ENCODE measurements at places on chromosomes 16 and 17.

- DNase-seq, result no peak
Measured at GRCh38 chr17:67531291-67531690, 154.2 kb downstream of the PITPNC1 start.

GRCh38 chr16:50838165-50838564 is 96.3 kb downstream of the CYLD start:
- no peak for DNase-seq

- DNase-seq, result no peak
Measured at GRCh38 chr16:75486676-75487313, 8.4 kb downstream of the CHST6 start.

- DNase-seq, result no peak
Measured at GRCh38 chr17:11554542-11554941, 43.7 kb upstream of the DNAH9 start.

GRCh38 chr16:24989494-24989893 is 25.7 kb downstream of the ARHGAP17 start:
- no peak for DNase-seq

GRCh38 chr16:58265480-58266052 is 29.3 kb downstream of the PRSS54 start:
- DNase-seq, result peak; percentile 56

- no peak for DNase-seq
Measured at GRCh38 chr16:23692190-23692837, 13.6 kb downstream of the PLK1 start.

DNA sequence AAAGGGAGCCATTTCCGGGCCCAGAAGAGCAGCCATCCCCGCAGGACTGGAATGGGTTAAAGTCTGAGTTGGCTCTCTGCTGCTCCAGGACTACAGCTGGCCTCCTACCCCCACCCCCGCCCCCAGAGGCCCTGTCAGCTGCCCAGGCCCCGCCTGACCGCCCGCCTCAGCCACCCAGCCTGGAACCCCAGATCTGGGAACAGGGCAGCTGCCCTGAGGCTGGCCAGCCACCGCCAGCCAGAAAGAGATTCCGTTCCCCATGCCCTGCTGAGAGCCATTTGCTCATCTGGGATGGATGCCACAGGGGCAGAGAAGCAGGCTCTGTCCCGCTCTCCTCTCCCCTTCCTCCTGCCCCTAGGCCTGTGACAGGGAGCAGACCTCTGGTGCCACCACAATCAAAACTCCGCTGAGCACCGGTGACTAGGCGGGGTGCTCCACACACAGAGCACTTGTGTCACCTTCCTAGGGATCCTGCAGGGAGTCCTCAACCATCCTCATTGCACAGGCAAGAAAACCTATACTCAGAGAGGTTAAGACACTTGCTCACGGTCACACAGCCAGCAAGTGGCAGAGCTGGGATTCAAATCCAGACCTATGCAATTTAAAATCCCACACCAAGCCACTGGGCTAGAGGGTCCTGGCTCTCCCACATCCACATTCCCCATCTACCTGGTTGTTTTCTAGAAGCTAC is 44.1 kb downstream of the ZNF423 start:
- DNase-seq, result no peak

- no peak for DNase-seq
Measured at GRCh38 chr17:19670908-19671307, 22.4 kb downstream of the ALDH3A2 start.

- no peak for DNase-seq
Measured at GRCh38 chr17:45794840-45795239, 10.7 kb downstream of the CRHR1 start.

- no peak for DNase-seq
Measured at GRCh38 chr17:59154292-59154720, 680 bp downstream of the SKA2 start.

DNA sequence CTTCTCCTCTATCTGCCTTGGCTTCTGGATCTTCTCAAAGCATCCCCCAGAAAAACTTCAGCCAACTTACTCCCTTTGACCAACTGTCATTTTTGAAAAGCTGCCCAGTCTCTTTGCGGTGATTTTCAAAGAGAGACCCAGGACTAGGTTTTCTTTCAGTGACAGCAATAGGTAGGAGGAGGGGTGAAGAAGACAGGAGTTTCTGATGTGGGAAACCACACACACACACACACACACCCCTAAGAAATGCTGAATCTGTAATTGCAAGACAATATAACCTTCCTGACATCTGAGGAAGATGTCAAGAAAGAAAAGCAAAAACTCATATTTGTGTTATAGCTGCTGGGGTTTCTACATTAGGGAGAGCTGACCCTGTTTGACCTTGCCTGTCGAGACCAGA is 5.2 kb downstream of the FAM20A start:
- no peak for DNase-seq

- DNase-seq, result peak; percentile 78
Measured at GRCh38 chr17:80252871-80253270, 7.8 kb upstream of the RNF213 start.

DNA sequence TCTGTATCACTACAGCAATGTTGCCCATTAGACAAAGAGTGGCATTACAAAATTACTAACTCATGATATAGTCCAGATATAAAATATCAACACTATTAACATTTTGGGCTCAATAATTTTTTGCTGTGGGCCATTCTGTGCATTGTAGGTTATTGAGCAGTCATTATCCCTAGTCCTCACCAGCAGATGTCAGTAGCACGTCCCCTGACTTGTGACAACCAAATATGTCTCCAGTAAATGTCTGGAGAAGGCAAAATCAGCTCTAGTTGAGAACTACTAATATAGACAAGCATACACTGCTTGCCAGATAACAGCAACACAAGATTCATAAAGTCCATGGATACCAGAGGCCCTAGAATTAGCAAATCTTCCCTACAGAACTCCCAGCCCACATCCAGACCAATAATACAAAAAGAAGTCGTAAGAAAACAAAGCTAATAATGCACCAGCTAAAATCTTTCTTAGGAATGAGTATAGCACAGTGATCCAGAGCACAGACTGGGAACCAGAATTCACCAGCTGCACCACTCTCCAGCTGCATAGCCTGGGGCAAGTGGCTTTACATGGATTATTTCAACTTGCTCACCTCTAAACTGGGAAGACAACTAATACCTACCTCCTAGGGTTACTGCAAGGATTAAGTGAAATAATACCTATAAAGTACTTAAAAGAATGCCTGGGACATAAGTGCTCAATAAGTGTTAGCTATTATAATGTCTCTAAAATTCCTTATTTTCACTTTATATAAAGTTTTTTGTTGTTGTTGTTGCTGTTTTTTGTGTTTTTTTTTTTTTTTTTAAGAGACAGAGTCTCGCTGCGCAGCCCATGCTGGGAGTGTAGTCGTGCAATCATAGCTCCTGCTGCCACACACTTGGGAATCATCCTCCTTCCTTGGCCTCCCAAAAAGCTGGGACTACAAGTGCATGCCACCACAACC is 23.7 kb downstream of the HELZ start:
- DNase-seq, result peak; percentile 52

GRCh38 chr17:48603959-48604769 is 622 bp downstream of the HOXB6 start:
- no peak for DNase-seq

DNA sequence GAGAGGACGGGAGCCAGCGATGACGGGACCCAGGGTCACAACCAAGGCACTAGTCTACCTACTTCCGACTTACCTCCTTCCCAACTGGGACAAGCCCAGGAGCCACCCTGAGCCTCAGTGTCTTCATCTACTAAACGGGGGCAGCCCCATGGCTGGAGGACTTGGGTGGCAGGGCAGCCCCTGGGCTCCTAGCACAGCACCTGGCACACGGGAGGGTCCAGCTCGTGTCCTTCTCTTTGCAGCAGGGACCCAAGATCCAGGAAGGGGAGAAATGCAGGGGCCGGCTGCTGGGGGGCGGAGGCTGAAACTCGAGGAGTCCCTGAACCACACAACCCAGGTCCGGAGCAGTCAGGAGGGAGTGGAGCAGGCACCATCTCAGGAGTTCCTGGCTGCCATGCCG is 63.2 kb downstream of the ABR start:
- no peak for DNase-seq

- no peak for DNase-seq
Measured at GRCh38 chr16:78297066-78297666, 197.7 kb downstream of the WWOX start.

- no peak for DNase-seq
Measured at GRCh38 chr16:79609861-79610260, 9.3 kb upstream of the MAF start.

DNA sequence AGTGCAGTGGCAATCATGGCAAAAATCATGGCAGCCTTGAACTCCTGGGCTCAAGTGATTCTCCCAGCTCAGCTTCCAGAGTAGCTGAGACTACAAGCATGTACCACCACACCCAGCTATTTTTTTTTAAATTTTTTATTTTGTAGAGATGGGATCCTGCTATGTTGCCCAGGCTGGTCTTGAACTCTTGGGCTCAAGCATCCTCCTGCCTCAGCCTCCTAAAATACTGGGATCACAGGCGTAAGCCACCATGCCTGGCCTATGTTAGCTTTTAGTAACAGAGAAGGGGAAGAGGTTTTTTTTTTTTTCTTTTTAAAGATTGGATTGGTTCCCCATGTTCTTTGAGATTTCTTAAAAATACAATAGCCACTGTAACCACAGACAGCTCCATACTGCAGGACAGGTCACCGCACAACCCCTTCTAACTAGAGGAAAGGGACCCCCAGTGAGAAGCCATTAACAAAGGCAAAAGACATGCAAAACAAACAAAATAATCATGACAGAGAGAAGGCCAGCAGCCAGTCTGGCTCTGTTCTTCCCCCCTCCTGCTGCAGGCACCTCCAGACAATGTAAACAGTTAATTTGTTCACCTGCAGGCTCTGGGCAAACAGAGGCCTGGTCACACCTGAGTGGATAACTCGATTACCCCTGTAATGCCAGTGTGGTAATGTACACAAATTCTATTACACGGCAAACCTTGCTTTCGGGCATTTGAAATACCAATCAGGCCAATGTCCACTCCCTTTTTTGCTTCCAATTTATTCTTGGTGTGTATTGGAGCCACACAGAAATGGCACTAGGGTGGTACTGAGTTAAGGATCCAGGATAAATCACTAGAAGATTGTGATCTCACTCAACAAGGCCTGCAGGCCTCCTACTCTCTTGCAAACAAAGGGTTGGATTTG is 52.9 kb downstream of the SNX11 start:
- no peak for DNase-seq

DNA sequence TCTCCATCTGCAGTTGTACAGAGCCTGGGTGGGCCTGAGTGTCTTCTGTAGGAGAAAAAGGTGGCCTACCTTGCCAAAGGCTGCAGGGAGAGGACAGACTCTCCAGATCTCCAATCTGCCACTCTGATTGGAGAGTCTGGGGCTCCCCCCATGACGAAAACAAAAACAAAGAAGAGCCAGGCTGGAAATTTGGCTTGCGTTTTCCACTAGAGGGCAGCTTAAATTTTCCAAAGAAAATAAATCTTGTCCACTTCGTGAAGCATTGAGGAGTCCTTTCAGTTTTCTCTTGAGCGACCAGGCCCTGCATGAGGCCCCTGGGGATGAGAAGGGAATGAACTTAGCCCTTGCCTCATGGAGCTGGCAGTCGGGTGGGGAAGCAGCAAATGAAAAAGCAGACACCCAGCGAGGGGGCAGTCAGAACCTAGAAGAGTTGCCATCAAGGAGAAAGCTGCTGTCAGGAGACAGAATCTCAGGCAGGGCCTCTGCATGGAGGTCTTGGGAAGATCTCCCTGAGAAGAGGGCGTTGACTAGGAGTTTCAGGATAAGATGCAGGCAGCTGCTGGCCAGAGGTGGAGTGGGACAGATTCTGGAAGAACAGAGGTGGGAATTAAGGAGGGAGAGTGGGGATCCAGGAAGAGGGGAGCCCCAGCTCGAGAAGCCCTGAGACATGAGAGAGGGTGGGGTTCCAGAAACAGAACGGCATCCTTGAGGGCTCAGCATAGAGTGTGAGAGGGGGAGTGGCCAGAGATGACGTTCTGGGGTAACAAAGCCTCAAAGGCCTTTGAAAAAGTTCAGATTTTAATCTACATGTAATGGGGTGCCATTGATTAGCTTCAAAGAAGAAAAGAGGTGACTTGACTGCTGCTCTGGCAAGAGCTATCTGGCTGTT is 8.4 kb upstream of the SHCBP1 start:
- DNase-seq, result no peak

- DNase-seq, result no peak
Measured at GRCh38 chr16:50311134-50311528, 44.8 kb downstream of the ADCY7 start.

GRCh38 chr17:34499576-34499975 is 79.8 kb upstream of the TMEM132E start:
- no peak for DNase-seq

- no peak for DNase-seq
Measured at GRCh38 chr17:6894206-6894528, 62.6 kb upstream of the TEKT1 start.

DNA sequence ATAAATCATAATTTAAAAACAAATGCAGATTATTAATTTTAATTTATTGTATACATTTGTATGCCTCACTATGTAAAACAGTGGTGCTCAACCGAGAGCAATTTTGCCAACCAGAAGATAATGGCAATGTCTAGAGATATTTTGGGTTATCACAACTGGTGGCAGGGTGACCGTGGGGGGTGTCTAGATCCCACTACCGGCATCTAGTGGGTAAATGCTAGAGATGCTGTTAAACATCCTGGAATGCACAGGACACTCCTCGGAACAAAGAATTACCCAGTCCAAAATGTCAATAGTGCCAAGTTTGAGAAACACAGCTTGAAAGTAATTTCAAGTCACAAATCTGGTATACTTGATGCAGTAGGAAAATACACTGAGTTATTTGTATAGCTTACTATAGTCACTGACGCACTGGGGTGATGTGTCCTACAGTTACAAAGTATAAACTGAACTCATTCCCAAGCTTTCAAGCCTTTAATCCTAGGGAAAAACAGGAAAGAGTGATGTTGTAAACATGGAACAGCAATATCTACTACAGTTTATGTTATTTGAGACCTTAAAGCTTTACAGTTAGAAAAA is 133.5 kb downstream of the BRIP1 start:
- no peak for DNase-seq

- DNase-seq, result no peak
Measured at GRCh38 chr16:87086575-87086974, 230.6 kb downstream of the C16orf95 start.

GRCh38 chr17:39134878-39135277 is 16.6 kb downstream of the PLXDC1 start:
- DNase-seq, result no peak

DNA sequence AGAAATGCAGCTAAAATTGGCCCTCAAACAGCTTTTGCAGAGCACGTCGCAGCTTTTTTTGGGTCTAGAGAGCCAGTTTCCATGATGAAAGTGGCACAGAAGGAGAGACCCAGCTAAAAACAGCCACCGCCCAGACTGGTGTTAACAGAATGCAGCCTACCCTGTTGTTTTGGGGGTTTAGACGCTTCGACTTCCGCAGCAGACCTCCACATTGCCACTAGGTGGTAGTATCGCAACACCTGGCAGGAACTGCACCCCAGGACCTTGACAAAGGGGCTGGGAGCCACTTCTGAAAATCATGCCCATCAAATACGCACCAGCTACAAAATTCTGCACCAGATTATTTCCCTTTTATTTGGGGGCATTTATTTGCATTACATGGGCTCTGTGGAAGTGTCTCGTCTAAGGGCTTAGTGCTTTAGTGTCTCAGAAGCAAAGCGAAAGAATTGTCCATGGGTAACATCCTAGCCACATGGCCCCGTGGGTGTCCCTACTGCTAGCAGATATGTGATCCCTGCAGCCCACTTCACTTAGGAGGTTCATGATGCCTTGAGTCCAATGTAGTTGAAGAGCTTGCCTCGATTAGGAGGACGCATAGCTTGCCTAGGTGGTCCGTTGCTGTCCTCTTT is 167.1 kb downstream of the HAPSTR1 start:
- no peak for DNase-seq

Data from hematopoietic multipotent progenitor cell treated with erythropoietin and hydrocortisone succinate and interleukin-3 and kit ligand, for 17 days (in vitro differentiated cells).